BJ (cell line): ENCODE measurements at places on chromosomes 5 and 9. TPM values are rescaled to one million over a fixed set of nuclear protein-coding genes. Genes with fewer than 3 reads are reported as not detected.

DNA sequence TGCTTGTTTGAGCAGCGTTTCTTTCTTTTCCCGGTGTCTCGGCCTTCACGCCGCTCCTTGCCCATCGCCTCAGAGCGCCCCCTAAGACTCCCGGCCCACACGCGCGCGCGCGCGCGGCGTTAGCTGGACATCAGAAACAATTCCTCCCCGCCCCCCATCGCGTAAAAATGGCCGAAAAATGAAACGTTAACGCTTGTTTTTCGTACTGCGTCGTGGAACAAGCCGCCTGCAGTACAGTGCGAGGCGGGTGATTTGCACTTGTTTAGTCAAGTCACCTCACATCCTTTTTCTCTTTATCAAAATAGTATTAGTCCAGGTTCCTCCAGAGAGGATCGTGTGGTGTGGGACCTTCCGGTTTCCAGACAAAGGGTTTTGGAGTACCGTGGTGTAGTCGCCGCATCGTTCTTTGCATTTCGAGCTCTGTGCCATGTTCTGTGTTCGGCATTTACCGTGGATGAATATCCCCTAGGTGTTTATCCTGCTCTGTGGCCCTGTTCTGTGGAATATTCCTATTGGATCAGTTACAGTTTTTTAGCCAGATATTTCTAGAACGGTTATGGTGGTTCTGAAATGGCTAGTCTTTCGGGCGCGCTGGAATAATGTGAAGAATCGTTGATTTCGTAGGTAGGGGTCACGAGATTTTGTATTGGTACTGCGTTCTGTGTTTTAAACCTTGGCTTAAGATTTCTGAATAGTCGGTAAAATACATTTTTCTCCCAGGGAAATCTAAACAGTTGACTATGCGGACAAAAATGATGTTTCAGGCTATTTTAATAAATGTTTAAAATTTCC lies 1.0 kb downstream of the MATR3 start:
- no peak for DNase-seq

- no peak for DNase-seq
Observed at GRCh38 chr9:93084471-93084881, 11.5 kb upstream of the CARD19 start.

DNA sequence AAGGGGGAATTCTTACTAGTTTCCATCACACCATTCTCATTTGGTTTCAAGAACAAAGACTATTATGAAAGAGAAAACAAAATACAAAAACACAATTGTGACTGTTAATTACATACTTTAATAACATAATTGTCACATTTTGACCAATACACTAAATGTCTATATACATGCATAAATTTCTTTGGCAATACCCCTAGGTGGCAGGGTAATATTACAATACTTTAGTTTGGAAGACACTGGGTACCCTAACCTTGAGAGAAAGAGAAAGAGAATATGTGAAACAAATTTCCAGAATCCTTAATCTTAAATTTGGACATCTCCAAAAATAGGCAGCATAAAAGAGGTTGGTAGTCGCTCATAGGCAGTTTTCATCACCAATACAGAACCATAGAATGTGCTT lies 619.6 kb upstream of the ADAMTS16 start:
- DNase-seq, result no peak

DNA sequence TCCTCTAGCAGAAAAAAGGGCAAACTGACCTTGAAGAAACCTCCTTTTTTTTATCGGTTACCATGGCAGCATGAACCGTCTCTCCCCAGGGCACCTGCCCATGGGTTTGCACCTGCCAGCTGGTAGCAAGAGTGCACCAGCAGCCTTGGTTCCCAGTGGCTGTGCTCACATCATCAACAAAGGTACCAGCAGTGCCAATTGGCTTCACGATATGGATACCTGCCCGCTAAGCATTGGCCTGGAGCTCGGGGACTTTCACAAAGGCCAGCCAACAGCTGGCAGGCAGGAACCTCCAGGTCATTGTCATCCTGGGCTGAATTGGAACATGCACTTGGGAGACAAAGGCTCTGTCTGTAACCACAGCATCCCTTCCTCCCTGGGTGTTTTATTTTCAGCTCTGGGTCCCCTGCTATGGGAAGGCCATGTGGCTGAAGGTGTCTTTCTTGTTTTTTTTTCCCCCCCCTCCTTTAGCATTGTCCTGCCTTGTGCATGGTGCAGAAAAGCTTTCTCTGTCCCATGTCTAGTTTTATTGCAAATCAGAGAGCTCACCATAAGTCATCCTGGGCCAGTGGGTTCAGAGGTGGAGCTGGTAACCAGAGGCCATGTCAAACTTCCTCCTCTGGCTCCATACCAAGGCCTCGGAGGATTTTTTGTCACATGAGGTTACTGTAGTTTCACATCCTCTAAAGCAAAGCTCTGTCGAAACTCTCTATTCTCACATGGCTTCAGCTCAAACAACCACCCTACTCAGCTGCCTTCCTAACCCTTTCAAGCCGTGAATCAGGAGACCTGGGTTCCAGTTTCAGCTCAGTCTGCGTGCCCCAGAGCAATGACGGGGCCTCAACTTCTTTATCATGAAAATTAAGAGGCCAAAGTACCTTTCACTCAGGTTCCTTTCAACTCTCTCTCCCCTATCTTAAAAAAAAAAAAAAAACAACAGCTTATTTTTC lies 145.5 kb upstream of the MAP3K1 start:
- no peak for DNase-seq

DNA sequence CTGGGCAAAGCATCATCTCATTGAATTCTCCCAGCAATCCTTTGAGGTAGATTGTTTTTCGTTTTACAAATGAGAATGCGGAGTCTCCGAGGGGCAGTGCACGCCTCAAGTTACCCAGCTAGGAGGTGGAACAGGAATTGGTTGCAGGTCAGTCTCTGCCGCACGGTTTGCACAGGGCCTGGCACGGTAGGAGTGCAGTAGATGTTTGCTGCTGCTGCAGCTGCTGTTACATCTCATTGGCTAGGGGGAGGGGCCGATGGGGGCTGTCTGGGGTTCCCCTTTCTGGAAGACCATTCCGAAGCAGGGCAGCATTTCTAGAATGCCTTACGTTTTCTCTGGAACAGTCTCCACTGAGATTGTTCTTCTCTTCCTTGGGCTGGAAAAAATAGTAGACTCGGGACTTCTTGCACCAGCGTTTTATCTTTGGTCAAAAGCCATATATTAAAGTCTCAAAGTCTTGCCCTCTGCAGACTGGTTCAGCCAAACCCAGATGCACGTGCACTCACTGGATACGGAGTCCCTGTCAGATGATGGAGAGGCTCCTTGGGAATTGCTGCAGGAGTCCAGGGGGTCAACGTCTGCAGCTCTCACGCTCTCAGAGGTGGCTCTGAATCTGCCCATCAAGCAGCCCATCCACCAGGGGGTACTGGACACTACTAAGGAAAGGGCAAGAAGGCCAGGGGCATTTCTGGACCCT lies 1.2 kb downstream of the USP20 start:
- no peak for DNase-seq

DNA sequence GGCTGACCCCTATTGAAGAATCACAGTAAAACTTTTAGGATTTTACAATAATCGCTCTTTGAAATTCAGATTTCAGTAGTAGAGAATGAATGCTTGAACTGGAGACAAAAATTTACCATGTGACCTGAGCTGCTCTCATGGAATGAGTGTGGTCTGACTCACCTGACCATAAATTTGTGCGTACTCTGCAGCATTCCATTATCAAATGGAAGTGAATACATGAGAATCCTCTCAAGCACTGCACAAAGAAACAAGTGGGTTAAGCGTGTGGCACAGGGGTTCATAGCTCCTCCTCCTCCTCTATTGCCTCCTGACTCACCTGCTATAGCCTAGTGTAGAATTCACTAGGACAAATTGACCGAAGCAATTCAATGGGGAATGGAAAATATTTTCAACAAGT lies 269.8 kb upstream of the CDH9 start:
- no peak for DNase-seq

DNA sequence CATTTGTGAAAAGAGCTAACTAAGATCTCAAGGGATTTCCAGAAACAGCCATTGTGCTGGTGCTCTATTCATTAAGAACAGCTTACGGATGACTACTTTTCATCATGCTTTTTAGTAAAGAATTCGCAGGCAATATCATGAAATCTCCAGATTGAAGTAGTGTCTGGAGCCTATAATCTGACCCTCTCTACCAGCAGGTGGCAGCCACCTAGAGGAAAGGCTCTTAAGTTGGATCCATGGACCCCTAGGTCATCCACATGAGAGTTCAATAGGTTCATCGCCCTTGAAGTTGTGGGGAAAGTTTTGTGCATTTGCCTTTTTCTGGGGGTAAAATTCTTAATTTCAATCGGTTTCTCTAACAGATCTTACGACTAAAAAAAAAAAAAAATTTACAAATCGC lies 82.3 kb downstream of the SLC1A3 start:
- no peak for DNase-seq

DNA sequence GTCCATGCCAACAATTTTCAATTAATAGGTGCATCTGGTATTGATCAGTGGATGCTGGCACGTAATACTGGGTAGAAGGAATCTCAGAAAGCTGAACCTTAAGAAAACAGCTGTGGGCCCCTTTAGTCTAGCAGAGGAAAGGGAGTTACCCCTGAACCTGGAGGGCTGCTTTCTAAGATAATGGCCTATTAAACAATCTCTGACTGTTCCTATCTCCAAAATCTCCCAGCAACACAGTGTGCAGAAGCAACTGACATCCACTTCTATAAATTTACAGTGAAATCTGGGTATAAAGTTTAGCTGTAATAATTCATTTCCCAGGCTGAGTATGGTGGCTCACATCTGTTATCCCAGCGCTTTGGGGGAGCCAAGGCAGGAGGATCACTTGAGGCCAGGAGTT lies 198.8 kb downstream of the MAPKAP1 start:
- DNase-seq, result no peak

The PCDHAC2 gene
- polyA plus RNA-seq, result 0.06 TPM in 1 of 2 replicates, not detected in the other

The KIAA0825 gene
- 0.69 and 1.3 TPM in 2 replicates for polyA plus RNA-seq

The PCDHA3 gene
- 0.16 and 0.21 TPM in 2 replicates for polyA plus RNA-seq

The LCP2 gene
- polyA plus RNA-seq, result not detected in 2 replicates

The ATP6V1G1 gene
- polyA plus RNA-seq, result 89.2 and 134 TPM in 2 replicates

The LMNB1 gene
- polyA plus RNA-seq, result 11.2 and 12.0 TPM in 2 replicates
